ENCODE measurements at places on chromosomes 16 and 17.

GRCh38 chr17:56148333-56148732 is 4.9 kb upstream of the ANKFN1 start:
- no peak for DNase-seq

DNA sequence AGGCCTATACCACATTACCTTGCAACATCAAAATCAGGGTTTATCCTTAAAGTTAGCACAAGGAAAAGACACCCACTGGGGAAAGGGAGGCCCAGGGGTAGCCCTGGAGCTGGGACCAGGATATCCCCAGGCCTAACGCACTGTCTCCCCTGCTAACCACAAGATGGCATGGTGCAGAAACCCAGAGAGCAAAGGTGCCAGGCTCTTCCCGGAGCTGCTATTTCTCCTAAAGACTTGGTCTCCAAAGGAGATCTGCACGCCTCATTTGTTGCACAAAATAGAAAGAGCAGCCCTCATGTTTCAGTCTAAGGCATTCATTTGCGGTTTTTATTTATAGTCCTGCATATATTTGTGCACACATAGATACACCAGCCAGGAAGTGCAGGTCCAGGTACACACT is 408.6 kb downstream of the SOX9 start:
- DNase-seq, result no peak

DNA sequence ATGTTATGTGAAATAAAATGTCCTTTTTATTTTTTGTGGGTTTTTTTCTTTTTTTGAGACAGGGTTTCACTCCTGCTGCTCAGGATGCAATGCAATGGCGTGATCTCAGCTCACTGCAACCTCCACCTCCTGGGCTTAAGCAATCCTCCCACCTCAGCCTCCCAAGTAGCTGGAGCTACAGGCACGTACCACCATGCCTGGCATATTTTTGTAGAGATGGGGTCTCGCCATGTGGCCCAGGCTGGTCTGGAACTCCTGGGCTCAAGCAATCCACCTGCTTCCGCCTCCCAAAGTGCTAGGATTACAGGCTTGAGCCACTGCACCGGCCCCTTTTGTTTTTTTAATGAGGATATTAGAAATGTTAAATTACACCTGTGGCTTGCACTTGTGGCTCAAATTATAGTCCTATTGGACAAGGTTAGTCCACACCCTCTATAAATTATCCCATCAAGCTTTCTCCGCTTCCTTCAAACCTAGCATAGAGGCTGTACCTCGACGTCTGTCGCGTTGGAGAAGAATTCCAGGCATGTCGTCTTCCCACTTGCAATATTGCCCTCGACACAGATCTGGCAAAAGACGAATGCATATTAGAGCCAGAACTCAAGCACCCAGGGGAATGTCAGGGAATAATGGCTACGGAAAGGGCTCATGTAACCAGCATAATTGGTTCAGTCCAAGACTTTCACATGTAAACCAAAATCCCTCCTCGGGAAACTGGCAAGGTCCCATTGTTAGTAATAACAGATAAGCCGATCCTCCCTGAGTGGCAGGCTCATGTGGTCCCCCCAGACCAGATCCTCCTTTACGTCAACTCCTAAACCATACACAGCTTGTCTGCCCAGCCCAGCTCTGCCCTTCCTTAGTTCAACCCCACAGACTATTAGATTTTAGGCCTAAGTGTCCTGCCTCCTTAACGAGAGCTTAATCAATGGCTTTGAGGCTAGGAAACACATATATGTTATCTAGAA is 8.2 kb downstream of the TK2 start:
- DNase-seq, result no peak

GRCh38 chr17:18262111-18262510 is 1.6 kb downstream of the MIEF2 start:
- DNase-seq, result no peak

- DNase-seq, result no peak
Measured at GRCh38 chr16:86067936-86068335, 169.0 kb downstream of the IRF8 start.

DNA sequence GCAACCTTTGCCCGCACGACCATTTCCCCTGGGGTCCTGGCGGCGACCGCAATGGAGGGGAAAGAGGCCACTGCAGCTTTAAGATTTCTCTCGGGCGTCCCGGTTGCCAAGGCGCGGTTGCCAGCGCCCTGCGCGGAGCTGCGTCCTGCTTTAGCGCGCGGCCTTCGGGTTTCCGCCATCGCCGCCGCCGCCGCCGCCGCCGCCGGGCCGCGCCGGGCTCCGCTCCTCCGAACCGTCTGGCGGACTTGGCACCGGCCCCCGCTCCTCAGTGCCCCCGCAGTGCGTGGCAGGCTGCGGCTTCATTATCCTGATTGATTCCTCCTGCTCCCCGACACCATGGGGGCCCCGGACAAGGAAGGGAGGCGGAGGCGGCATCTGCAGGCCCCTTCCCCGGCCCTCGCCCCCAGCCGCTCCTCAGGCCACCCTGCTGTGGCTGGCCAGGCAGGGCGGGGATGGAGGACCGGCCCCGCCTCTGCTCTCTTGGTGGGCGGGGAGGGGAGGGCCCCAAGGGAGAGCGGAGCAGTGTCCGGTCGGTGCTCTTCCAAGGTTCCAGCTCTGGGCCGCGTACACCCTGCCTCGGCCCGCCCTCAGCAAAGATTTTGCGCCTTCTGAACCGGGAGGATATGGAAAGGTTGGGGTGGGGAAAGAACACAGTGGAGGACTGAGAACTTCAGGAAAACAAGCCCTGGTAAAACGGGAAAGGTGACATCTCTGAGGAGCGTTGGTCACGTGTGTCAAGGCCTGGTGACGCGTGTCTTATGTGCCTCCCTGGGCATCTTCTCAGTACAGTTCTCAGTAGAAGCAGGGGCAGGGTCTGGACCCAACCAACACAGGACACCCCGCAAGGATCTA is 34.0 kb downstream of the NEUROD2 start:
- peak; percentile 51 for DNase-seq

GRCh38 chr17:17763734-17764133 is 73.1 kb downstream of the SREBF1 start:
- DNase-seq, result no peak

DNA sequence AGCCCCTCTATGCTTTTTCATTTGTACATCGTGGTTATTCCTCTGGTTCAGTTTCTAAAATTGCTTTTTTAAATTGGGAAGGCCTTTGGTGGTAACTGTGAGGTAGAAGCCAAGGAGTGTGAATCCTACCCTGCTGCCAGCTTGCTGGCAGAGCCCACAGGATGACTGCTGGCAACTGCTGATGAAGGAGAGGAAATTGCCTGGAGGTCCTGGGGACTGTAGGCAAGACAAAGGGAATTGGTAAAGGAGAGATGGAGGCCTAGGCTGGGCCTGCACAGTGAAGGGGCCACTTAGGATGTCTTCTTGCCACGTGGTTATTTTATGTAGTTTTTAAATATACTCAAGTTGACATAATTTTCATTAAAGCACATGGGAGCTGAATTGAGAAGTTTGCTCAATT is 15.8 kb downstream of the C17orf58 start:
- no peak for DNase-seq

DNA sequence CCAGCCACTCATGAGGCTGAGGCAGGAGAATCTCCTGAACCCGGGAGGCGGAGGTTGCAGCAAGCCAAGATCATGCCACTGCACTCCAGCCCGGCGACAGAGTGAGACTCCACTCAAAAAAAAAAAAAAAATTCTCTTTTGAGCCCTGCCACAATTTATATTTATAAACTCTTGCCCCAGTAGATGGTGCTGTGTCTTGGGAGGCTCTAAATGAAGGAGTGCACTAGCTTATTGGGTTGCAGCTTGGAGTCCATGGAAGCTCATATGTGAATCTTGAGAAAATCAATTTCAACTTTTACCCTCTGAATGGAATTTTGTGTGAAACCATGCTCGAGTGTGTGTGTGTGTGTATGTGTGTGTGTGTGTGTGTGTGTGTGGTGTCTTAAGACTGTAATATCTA is 420.1 kb downstream of the HS3ST4 start:
- no peak for DNase-seq

DNA sequence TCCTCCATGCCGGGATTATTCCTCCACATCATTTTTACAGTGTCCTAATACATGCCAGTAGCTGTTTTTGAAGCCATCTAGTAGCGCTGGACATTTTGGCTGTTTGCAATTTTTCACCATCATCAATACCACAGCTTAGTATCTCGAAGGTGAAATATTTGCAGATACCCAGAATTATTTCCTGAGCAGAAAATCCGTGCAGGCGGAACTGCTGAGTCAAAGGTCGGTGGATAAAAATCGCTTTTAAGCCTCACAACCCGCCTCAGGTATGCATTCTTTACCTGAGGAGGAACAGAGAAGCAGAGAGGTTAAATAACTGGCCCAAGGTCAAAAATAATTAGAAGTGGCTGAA is 584 bp upstream of the TNRC6A start:
- peak; percentile 16 for DNase-seq
